ENCODE measurements at places on chromosomes 16 and 17.

DNA sequence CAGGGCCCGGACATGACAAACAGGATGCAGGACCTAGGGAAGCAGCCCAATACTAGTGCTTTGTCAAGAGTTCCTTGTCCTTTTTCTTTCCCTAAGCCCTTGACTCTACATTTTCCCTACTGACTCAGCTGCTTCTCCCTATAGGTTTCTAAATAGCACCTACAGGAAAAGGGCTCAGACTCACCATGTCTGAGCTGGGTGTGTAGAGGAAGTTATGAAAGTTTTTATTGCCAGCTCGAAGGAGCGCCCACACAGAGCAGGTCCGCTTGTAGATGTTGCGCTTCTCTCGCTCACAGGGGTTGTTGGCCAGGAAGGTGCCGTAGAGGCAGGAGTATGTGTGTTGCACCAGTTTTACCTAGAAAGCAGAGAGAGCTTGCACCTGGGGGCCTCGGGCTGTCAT, 10.6 kb downstream of the MTMR4 start:
- DNase-seq: no peak

- DNase-seq: no peak
These were observed 294.8 kb downstream of the HS3ST3B1 start for GRCh38 chr17:14595656-14596055.

- DNase-seq: no peak
These were observed 19.3 kb upstream of the SLFN13 start for GRCh38 chr17:35467824-35468223.

DNA sequence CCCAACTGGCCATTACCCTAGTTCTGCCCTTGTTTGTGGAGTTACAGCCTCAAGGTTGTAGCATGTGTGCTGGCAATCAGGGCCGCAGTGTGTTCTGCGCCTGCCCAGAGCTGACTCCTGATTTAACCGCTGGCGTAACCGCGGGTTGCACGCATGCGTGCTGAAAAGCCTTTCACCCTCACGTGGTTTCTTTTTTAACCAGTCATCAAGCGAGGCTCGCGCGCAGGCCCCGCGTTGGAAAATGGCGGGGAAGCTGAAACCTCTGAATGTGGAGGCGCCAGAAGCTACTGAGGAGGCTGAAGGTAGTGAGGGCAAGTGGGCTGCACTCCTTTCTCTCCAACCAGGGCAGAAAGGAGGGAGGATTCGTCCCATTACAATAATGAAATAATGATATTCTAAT, at the start of gene SYCE1L:
Gene SYCE1L (plus strand): TSS at position 198 of the 400 bp plus-strand sequence. CDS start 44 bp downstream, at position 242.
- no peak for DNase-seq
